ENCODE measurements at places on chromosomes 7 and 10.

DNA sequence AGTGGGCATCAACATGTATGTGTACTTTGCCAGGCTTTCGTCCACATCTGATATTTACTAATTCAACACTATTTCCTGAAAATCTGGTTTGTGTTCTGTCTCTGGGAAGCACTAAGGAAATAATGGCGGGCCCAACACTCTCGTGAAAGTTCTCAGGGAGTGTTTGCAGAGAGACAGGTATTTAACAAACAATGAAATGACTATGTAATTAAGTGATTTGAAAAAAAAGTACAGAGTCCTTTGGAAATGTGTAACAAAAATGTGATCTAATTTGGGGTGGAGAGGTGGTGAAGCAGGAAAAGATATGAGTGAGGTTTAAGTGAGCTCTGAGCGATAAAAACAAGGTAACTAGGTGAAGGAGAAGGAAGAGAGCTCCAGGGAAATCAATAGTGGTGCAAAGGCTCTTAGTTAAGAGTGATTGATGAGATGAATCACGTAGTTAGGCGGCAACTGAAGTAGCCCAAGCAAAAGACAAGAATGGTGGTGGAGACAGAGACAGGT is 95.3 kb upstream of the DNAJB12 start:
- no peak for DNase-seq

GRCh38 chr7:147432079-147432478 is 1158.5 kb upstream of the C7orf33 start:
- DNase-seq = no peak

- no peak for DNase-seq
Measured at GRCh38 chr10:33127622-33128021, 169.6 kb upstream of the ITGB1 start.

GRCh38 chr10:78223088-78223487 is 189.4 kb downstream of the RPS24 start:
- DNase-seq = no peak

- DNase-seq = no peak
Measured at GRCh38 chr7:133437544-133437943, 184.7 kb downstream of the EXOC4 start.

DNA sequence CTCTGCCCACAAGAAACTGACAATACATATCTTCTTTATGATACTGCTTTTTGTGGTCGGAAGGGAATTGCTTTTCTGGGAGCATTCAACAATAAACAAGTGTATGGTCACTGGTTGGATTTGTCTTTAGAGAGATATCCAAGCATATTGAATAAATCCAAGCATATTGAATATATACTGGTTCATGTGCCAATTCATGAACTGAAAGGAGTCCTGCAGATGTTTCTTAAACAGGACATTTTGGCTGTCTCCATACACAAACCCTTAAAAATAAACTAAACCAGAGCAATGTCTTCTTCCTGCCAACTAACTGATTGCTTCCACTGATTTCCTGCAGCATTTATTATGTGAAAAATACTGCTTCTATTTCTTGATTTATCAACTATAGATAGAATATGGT is 173.9 kb downstream of the FOXP2 start:
- no peak for DNase-seq

GRCh38 chr10:125147971-125148439 is 12.4 kb downstream of the CTBP2 start:
- DNase-seq = no peak

DNA sequence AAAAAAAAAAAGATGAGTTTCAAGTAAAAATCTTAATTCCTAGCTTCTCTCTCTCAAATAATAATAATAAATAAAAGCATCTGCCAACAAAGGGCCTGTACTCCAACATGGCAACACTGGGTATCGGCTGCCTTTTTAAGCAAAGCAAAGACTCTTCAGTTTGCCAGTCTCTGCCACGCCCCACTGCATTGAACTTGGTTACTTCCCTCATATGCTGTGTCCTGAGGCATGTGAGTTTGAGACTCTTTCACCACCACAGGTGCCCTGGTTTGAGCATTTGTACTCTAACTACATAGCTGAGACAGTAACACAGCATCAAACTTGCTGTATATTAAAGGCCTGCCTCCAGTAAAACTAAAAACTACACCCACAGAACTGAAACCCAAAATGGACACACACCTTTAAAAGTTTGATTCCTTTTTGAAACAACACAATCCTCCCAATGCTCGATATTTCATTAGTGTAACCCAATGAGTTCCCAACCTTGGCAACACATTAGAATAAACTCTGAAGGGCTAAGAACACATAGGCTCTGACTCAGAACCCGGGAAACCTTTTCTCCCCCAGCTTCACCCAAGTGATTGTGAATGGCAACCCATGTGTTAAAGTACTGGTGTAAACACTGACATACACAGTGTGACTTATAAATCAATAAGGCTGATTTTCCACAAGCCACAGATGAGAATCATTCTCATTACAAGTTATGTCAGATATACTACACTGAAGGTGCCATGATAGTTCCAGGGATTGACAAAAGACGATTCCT is 12.0 kb downstream of the JAZF1 start:
- no peak for DNase-seq
